Renal cortex interstitium (tissue), 15 donors: ENCODE measurements at places on chromosomes 4 and X.

GRCh38 chr4:134787315-134787714 is 585.7 kb upstream of the PABPC4L start:
- DNase-seq = no peak

DNA sequence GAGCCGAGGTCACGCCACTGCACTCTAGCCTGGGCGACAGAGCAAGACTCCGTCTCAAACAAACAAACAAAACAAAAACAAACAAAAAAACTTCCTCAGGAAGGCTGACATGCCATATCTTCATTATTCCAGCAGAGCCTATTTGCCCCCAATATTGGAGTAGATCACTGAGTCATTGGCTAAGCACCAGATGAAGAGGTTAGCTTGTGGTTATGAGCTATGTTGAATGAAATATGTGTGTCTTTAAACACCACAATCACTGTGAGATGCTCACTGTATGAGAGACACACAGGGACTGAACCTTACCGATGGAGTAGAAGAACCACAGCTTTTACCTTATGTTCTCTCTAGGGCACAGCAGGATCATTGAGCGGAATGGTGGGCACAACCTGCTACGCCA is 122.1 kb upstream of the EOLA2 start:
- no peak for DNase-seq

GRCh38 chr4:48722509-48723446 is 57.3 kb downstream of the FRYL start:
- DNase-seq = no peak

GRCh38 chr4:14716691-14717090 is 285.6 kb upstream of the CPEB2 start:
- DNase-seq = no peak

DNA sequence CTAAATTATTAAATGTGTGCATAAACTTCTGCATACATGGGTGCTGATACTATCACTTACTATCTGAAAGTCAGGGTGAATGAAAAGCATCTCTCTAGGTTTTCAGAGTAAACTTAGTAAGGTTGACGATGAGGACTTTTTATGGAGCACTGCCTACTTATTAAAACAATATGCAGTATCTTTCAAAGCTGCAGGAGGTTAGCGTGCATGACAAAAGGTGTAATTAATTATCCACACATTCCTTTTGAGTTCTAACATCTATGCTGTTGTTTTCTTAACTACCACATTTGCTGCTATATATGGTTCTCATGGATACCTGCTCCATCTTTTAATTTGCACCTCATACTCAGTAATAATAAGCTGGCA is 256.2 kb downstream of the FSTL5 start:
- no peak for DNase-seq

GRCh38 chr4:94826206-94826605 is 68.5 kb downstream of the BMPR1B start:
- no peak for DNase-seq

DNA sequence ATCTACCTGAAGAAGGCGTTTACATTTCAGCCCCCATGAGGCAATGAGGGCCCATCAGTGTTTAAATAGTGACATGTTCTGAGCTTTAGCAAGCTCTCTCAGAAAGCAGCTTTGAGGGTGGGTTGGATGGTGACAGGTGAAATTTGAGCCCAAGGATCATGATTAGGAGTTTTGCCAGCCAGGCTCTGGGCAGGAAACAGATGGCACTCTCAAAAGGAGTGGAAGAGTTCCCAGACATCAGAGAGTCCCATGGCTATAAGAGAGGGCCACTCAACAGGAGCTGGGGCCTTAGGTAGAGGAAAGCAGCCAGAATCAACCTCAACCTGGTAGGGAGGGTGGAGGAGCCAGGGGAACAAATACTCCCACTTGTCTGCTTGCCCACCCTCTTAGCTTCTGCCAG is 499.8 kb downstream of the MID1IP1 start:
- DNase-seq = no peak

DNA sequence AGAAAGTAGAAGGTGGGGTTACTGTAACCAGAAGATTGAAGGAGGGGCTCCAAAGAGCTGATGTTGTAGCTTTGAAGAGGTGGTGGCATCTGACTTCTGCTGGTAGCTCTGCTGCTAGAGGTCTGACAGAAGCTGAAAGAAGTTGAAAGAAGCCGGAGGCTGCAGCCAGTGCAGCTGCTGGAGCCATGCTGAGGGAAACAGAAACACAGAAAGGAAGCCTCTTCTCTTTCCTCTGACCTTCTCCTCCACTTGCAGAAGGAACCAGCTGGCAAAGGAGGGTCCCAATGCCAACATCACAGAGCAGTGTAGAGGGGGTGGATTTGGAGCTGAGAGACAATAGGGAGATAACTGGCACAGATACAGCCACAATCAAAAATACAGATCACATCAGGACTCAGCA is 89.3 kb upstream of the HHIP start:
- no peak for DNase-seq

DNA sequence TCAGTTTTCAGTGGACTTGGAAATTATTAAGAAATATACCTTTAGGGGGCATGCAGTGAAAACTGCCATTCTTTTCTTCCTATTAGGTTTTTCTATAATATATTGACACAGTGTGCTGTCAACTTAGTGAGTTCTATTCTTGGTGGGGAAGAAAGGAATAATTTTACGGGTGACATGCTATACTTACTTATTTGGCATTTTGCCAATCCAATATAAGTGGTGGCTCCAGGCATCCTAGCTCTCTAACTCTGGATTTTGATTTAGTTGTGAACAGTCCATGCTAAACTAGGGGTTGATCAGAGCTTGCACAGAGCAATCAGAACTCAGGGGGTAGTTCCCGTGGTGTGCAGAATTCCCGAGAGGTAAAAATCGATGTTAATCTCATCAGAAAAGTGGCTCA is 277.7 kb upstream of the FTHL17 start:
- DNase-seq = no peak

DNA sequence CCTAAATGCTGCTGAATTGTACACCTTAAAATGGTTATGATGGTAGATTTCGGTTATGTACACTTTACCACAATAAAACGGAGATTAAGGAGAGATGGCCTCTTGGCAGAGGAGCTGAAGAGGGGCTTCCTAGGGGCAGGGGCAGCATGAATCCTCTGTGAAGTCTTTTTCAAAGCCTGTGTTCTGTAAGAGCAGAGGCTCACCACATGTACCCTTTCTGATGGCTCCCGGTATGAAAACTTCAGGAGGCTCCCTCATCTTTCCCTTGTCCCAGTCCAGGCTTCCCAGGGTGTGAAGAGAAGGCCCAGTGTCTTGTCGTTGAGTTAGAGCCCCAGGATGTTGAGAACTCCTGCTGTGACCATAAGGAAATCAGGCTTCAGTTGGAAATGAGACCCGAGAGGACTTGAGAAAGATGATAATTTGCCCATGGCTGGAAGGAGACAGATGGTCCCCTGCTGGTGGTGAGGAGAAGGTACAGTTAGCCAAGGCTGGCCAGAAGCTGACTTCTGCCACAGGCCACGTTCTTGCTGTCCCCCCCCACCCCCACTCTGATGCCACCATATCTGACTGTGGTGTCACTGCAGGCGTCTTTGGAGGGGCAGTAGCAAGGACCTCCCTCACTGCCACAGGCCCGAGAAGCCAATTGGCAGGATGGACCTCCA is 31.8 kb upstream of the MTM1 start:
- no peak for DNase-seq

DNA sequence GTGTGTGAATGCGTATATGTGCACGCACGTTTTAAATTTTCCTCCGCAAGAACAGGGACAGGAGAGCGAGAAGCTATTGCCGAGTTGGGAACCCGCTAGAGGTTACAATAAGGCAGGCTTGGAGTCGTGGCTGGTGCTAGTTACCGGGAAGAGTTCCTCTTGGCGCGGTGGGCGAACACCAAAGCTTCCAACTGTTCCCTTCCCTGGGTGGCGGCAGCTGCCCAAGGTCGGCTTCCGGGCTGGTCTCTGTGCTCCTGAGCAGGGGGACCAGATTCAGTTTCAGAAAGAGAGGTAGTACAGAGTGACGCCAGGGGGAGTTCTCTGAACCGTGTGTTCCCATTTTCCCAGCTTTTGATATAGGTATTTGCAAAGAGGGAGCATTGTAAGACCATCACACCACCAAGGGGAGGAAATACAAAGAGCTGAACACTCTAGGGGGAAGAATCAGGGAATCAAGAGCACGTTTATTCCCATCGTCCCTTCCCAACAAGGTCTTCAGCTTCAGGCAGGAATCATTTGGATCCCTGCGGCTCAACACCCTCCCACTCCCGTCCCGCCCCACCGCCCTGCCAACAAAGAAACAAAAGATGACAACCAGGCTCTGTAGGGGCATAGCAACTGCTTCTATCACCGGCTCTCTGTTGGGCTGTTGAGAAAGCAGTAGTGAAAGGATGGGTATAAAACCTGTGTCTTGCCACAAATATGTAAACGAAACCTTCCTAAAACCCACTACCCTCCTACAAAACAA is 113.6 kb upstream of the TEX13C start:
- DNase-seq = no peak

DNA sequence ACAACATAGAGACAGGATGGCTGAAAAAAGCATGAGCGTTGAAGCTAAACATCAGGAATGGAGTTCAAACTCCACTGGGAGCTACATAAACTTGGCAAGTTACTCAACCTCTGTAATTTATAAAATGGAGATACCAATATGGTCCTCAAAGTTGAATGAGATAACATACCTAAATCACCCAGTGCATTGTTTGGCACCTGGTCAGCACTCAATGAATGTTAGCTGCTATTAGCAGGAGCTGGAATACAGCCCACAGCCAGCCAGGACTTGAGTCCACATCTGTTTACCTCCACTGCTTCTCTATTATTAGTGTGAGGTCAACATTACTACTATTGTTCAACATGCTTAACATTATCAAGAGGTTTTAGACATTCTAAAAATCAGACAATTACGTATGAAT is 97.9 kb downstream of the NR3C2 start:
- no peak for DNase-seq

DNA sequence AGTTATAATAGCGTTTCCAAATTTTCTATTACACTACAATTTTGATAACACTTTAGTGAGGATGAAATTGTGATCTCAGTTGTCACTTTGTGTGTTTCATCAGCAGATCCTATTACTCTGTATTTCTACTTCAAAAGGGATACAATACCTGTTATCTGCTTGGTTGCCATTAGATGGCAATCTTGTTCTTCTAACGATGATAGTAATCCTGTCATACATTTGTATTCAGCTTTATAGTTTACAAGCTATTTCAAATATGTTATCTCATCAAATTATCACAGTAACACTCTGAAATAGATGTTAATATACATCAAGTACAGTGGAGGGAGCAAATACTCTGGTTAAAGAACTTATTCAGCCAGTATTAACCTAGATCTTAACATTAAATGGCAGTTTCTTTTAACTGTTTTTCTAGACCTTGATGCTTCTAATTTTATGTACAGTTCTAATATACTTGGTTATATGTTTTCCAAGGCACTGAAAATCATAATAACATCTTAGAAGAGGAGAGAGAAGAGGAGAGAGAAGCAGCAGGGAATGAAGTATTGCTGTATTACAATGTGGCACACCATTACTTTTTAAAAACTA is 292.0 kb downstream of the CCSER1 start:
- DNase-seq = peak; percentile 28

DNA sequence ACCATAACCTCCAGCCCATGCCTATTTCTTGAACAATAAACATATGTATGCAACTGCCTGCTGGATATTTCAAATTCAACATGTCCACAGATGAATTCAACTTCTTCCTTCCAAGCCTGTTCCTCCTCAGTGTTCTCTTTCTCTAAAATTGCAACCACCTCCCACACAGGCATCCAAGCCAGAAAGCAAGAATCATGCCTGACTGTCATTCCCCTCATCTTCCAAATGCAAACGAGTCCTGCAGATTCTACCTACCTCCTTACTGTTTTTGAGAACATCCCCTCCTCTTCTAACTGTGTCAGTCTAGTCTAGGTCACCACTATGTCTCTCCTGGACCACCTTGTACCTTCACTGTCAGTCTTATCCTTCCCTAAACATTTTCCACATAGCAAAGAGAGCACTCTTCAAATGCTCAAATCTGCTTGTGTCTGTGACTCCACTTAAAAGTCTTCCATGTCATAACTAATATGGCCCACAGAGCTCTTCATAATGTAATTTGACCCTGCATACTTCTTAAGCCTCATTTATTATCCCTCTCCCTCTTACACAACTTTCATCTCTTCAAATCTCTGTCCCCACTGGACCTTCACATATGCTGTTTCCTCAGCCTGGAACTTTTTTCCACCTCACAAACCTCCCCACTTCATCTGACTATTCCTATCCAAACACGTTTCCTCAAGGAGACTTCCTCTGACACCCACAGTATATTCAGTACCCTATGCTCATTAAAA is 25.7 kb downstream of the MAPK10 start:
- DNase-seq = no peak

- DNase-seq = no peak
Measured at GRCh38 chr4:147596981-147597380, 20.2 kb upstream of the TMEM184C start.

GRCh38 chrX:154526901-154527675 is 11.1 kb upstream of the FAM3A start:
- peak; percentile 65 for DNase-seq

DNA sequence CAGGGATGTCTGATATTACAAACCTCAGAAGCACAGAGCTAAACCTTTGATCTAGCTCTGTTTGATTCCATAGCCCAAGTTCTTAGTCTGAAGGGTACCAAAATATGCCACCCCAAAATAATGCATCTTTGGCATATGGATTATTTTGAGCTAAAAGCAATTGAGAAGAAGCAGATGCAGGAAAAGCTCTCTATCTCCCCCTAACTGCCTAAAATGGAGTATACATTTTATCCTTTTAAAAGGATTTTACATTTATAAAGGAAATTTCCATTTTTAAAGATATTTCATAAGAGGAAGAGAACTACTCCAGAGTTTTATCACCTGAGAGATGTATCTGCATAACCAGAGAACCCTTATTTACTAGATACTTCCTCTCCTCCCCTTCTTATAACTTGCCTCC is 158.7 kb downstream of the ZNF674 start:
- no peak for DNase-seq

DNA sequence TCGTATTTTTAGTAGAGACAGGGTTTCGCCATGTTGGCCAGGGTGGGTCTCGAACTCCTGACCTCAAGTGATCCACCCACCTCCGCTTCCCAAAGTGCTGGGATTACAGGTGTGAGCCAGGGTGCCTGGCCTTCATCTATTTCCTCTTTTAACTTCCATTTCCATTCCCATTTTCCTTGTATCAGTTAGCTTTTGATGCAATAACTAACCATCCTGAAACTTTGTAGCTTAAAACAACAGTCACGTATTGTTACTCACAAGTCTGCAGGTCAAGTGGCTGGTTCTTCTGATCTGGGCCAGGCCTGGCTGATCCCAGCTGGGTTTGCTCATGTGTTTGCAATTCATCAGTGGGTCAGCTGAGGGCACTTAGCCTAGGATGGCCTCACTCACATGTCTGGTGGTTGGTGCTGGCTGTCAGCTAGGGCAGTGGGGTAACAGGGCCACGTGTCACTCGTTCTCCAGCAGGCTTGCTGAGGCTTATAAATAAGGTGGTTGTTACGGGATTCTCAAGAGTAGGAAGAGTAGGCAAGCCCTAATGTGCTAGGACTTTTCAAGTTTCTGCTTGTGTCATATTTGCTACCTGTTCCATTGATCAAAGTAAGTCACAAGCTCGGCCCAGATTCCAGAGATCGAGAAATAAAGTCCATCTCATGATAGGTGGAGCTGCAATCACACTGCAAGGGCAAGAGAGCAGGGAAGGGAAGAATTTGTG is 88.2 kb downstream of the SOWAHB start:
- DNase-seq = no peak
